Activated T-helper 1 cell treated with Interleukin-2 at 50 U/mL for 16 hours (primary cell): ENCODE measurements at places on chromosomes 7 and 10.

- DNase-seq: no peak
Measured at GRCh38 chr7:102395592-102395872, 631 bp upstream of the PRKRIP1 start.

GRCh38 chr7:138924501-138925225, 56.5 kb downstream of the KIAA1549 start:
- no peak for DNase-seq

DNA sequence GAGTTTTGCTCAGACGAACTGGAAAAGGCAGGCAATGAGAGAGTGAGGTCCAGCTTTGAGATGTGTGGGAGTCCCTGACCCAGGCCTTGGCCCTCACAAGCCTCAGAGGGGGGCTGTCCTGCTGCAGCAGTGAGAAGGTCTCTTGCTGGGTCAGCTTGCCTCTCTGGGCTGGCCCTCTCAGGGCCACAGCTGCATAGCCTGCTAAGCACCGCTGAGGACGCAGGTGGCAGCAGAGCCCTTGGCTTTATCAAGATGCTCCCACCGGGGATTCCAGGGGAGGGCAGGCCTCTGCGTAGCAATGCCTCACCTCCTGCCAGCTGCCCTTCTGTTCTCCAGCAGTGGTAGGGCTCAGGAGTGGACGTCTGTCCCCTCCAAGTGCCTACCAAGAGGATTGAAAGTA, 128.7 kb downstream of the COBL start:
- DNase-seq: no peak

DNA sequence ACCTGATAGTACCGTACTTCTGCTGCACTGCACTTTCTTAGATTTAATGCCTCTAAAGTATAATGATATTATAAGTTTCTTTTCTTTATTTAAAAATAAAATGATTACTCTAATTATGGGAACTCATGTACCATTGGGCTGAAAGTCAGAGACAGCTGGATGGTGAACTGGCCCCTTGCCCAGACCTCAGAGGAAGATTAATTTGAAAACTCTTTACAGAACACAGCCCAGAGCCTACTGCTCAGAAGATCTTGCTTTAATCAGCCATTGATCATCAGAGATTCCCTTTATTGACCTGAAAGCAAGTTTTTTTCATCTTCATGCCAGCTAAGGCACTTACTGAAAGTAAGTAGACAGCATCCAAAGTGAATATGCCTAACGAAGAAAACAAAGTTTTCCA, 341.7 kb downstream of the GFRA1 start:
- DNase-seq: no peak

DNA sequence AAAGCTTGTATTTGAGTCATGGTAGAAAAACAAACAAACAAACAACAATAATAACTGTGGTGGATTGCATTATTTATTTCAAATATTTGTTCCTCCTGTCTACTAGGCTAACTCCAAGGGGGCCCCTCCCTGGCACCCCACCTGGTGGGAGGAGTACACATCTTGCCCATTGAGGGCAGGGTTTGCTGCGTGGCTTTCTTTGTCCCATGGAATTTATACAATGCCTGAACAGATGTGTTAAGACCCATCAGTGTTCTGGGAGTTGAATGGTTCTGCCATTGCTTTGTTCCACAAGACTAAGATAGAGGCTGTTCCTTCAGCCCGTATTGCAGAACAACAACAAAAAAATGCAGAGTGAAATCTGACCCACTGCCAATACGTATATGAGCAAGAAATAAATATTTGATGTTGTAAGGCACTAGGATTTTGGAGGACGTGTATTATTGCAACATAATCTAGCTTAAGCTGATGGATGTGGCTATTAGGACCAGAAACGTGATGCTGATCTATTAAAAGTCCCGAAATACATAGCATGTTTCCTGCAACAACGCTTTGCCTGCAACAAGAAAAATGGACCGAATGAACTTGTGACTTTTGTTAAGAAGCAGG, 119.1 kb upstream of the JCAD start:
- no peak for DNase-seq

DNA sequence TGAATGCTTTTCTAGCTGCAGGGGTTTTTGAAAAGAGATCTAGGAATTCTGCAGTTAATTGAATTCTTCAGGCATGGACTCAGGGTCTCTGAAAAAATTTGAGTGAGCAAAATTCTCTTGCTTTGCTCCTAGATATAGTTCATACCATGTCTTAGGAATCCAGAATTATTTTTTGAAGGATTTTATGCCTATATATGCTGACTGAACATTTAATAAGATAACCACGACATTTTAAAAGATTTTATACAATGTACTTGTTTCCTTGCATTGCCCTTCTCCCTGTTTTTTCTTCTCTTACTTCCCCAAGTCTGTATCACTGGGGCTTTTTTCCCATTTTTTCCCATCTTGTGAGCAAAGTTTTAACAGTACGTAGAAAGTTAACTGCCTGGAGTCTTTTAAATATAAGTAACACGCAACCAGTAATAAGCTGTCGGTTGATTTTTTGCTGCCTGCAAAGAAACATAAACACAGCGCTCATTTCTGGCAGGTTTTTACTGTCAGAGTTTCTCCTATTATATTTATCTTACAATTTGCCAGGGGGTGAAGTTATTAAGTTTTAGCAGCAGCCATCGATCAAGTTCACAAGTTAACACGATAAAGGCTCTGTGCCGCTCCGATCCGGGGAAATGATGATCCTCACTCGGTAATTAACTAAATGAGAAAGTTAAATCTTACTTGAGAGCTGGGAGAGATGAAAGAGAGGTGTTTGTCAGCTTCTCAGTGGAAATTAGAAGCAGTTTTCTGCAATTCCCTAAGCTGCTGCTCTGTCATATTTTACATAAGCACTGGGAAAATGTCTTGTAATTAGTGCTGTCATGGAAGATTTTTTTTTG, 81.0 kb downstream of the POLL start:
- no peak for DNase-seq

DNA sequence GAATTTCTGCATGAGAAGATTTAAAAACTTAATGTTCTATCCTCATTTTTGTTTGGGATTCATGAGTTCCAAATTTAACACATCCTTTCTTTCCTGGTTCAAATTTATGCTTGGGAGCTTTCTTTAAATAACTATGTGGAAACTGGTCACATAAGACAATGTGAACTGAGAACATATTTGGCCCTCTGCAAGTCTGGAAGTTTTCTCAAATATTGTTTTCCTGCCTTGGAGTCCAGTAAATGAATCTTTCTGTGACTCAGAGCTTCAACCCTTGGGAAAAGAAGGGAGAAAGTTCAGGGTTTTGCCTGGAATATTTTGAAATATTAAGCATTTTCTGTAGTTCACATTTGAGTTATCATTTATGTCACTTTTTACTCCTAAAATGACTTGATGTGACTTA, 559.0 kb upstream of the NRP1 start:
- no peak for DNase-seq

- no peak for DNase-seq
Measured at GRCh38 chr7:46432708-46433107, 511.6 kb upstream of the IGFBP3 start.

DNA sequence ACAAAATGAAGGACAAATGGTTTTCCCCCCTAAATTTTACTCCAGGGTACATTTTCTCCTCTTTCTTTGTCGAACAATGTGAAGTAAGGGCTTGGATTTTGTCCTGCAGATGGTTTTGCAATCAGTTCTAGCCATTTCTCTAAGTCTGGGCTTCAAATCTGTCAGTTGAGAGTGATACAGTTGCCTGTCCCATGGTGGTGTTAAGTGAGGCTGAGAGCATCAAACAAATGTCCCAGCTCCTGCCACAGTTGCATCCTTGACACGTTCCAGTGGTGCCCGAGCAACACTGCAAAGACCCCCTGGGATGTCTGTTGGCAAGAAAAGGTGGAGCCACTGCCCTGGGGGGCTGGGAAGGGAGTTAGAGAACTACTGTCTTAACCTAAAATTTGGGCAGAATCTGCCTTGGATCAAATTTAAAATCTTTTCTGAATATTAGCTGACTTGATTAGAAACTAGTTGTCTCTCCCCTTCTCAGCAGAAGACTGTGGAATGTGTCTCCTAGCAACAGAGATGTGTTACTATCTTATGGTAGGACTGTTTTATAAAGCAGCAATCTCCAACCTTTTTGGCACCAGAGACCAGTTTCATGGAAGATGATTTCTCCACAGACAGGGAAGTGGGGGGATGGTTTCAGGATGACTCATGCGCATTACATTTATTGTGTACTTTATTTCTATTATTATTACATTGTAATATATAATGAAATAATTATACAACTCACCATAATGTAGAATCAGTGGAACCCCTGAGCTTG, 102.0 kb upstream of the STEAP1B start:
- no peak for DNase-seq

- DNase-seq: no peak
Measured at GRCh38 chr7:43586251-43586900, 3.5 kb downstream of the STK17A start.

DNA sequence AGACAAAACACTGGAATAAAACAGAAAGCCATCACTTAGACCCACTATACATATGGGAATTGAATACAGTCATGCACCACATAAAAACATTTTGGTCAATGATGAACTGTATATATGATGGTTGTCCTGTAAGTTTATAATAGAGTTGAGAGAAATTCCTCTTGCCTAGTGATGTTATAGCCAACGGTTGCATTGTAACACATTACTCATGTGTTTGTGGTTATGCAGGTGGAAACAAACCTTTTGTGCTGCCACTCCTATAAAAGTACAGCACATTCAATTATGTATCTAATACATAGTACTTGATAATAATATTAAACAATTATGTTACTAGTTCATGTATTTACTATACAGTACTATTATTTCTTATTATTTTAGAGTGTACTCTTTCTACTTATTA, 381.2 kb upstream of the MBL2 start:
- DNase-seq: no peak

DNA sequence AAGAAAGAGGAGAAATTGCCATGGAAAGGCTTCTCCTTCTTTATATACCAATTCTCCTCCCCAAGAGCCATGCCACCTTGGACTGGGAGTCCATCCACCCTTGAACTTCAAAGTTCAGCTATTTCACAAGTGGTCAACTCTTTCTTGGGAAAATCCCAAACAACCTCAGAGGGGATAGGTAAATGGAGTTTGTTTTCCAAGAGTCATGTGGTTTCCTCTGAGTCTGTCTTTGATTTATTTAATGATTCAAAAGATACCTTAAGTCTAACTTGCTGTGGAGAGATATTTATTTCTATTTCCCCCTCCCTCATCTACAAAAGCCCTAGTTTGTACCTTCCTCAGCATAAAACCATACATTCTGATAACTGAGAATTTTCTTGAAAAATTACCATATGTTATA, 758.6 kb upstream of the IGFBP3 start:
- DNase-seq: no peak

DNA sequence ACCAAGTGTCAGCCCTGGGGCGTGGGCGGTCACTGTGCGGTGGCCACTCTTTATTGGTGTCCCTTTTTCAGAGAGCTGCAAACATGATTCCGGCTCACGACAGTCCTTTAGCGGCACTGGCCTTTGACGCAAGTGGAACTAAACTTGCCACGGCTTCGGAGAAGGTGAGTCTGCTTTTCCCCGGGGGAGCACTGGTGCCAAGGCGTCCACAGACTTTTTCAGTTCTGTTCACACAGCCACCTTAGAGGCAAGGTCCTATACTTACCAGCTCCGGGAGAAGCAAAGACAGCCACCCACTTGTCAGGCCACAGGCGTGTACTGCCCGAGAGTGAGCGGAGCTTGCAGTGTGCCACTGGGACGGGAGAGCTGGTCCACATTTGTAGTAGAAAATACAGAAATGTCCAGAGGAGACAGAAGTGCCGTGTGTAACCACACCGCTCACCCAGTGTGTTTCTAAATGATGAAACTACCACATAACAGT, 27.9 kb downstream of the WIPI2 start:
- no peak for DNase-seq

GRCh38 chr7:2214636-2215035, 18.1 kb downstream of the MAD1L1 start:
- DNase-seq: no peak

- DNase-seq: no peak
Measured at GRCh38 chr7:91266067-91266688, 1.9 kb downstream of the FZD1 start.

GRCh38 chr10:20327954-20328353, 511.7 kb downstream of the PLXDC2 start:
- DNase-seq: no peak

GRCh38 chr10:1393481-1393880, 337.3 kb downstream of the WDR37 start:
- no peak for DNase-seq

GRCh38 chr10:121088524-121088923, 237.4 kb downstream of the WDR11 start:
- no peak for DNase-seq

DNA sequence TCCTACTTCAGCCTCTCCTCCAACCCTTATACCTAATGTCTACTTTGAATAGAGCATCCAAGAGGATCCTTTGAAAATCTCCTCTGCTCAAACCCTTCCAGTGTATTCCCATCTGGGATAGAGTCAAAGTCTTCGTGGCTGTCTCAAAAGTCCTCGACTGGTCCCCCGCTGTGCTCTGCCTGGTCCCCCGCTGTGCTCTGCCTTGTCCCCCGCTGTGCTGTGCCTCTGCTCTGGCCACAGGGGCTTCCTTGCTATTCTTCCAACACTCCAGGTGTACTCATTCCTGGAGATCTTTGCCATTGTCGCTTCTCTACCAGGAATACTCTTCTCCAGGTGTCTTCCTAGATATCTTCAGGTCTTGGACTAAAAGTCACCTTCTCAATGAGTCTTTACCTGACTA, 36.1 kb upstream of the COMMD3 start:
- no peak for DNase-seq

- DNase-seq: no peak
Measured at GRCh38 chr10:4623200-4623599, 202.8 kb upstream of the AKR1E2 start.

- no peak for DNase-seq
Measured at GRCh38 chr10:77371848-77372799, 265.5 kb downstream of the KCNMA1 start.

DNA sequence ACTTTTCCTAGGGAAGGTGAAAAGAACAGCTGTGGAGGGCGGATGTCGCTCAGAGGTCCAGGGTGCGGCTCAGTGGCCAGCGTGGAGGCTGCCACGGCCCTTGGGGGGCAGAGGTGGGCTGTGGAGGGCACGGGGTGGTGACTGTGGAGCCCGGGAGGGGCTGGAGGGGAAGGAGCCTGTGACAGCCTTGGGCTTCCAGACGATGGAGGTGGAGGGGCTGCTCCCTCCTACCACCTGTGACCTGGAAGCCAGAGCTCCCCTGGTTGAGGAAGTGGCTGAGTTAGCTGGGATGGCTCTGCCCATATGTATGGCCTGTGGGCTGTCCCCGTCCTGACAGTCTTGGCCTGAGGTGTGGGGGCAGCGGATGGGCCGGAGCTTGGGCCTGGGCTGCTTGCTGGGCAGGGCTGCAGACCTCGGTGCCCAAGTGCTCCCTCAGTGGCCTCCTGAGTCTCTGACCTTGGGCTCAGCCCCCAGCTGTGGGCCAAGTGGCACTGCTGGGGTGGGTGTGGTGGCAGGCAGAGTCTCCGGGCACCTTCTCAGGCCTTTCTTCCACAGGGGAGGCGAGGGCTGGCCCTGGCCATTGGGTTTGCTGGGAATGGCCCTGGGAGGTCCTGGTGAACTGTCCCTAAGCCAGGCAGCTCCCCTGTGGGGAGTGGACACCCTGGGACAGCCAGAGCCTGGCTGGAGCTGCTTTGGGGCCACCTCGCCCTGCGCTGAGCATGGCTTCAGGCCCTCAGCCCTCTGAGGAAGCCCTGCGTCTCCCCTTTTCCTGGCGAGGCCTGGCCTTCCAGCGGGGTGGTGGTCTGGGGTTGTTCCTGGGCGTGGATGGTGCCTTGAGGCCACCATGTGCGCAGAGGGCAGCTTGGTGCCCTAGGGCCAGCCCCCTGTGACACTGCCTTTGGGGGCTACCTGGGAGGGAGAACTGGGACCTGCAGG, 3.9 kb downstream of the BRI3 start:
- no peak for DNase-seq

GRCh38 chr10:58350023-58350422, 15.2 kb downstream of the UBE2D1 start:
- DNase-seq: no peak

GRCh38 chr10:93071177-93071472, 2.6 kb upstream of the CYP26A1 start:
- DNase-seq: no peak
